Right ventricle myocardium inferior (tissue), 1 donor: ENCODE measurements at places on chromosomes 1 and 21. TPM values are rescaled to one million over a fixed set of nuclear protein-coding genes. Genes with fewer than 3 reads are reported as not detected.
A peak's percentile ranks its signal among the peaks of the same experiment; 100 is the strongest.

Gene PEAR1
- 8.1 TPM for total RNA-seq

DNA sequence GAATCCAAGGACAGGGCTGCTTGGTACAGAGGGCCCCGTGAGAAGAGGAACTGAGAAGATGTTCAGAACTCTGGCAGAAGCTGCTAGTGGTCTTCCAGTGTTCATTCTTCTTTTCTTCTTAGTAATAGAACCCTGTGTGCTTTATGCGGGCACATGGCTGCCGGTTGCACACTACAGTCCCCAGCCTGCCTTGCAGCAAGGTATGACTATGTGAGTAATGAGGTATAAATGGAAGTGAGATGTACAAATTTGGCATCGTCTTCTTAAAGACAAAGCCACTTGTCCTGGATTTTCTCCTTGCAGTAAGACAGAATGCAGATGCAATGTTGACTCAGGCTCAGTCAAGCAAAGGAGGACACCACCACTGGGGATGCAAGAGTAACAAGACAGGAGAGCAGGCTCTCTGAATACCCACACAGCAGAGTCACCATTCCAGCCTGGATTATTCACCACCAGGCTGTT, 15.0 kb upstream of the ATP1B1 start:
- DNase-seq = no peak

- DNase-seq = peak; percentile 33
Observed at GRCh38 chr1:6244401-6245049, 546 bp downstream of the HES3 start.

GRCh38 chr1:202811296-202812175, 782 bp downstream of the PCAT6 start:
- peak; percentile 75 for DNase-seq

Gene C1QC
- 140 TPM for total RNA-seq
